GDM1 (cell line): ENCODE measurements at places on chromosomes 13 and 19.

GRCh38 chr19:17755977-17756670, 4.8 kb downstream of the FCHO1 start:
- DNase-seq, result peak; percentile 22

- DNase-seq, result no peak
These were observed 433 bp upstream of the ZNF616 start for GRCh38 chr19:52140032-52140710.

GRCh38 chr13:42078128-42078808, 29.8 kb downstream of the DGKH start:
- DNase-seq, result no peak

DNA sequence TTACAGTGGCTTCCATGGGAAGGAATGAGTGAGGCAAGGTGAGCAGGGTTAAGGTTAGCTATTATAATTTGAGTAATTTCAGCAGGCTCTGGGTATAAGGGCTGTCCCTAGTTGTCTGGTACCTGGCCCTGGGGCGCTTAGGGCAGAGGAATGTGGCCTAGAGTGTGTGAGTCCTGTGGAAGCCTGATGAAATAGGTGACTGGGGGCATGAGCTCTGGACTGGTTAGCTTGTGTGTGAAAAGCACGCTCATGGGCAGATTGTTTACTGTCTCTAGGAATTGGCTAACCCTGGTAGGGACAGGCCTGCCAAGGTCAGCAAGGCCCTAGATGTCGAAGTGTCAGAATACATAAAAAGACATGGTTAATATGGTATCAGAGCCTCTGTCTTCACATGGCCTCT, 42.5 kb downstream of the SPRYD7 start:
- no peak for DNase-seq

- DNase-seq, result peak; percentile 92
These were observed 23.5 kb upstream of the LAIR1 start for GRCh38 chr19:54387991-54388801.

- no peak for DNase-seq
These were observed 3.1 kb downstream of the TEX29 start for GRCh38 chr13:111323549-111323948.

DNA sequence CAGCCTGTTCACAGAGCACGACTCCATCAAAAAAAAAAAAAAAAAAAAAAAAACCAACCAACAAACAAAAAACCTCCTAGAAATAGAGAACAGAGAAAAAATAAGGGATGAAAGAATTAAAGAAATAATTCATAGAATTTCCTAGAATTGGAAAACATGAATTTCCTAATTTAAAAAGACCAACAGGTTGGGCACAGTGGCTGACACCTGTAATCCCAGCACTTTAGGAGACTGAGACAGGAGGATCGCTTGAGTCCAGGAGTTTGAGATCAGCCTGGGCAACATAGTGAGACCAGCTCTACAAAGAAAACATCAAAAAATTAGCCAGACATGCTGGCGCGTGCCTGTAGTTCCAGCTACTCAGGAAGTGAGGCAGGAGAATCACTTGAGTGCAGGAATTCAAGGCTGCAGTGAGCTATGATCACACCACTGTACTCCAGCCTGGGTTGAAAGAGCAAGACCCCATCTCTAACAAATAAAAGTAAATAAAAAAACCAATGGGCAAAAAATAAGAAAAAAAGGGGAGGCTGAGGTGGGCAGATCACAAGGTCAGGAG, 6.5 kb downstream of the SPART start:
- no peak for DNase-seq

DNA sequence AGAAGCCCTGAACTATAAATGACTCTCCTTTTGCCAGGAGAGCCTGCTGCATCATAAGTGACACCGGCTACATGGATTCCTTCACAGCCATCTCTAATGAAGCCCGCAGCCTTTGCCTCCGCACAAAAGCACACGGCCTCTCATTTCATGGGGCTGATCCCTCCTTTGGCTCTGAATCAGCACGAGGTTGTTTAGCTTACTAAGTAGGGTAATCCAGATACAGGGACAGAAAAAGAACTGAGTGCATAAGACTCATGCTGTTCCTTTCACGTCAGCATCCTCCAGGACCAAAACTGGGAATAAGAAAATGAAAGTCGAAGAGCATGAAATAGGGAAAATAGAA, 136.3 kb downstream of the DCT start:
- no peak for DNase-seq

DNA sequence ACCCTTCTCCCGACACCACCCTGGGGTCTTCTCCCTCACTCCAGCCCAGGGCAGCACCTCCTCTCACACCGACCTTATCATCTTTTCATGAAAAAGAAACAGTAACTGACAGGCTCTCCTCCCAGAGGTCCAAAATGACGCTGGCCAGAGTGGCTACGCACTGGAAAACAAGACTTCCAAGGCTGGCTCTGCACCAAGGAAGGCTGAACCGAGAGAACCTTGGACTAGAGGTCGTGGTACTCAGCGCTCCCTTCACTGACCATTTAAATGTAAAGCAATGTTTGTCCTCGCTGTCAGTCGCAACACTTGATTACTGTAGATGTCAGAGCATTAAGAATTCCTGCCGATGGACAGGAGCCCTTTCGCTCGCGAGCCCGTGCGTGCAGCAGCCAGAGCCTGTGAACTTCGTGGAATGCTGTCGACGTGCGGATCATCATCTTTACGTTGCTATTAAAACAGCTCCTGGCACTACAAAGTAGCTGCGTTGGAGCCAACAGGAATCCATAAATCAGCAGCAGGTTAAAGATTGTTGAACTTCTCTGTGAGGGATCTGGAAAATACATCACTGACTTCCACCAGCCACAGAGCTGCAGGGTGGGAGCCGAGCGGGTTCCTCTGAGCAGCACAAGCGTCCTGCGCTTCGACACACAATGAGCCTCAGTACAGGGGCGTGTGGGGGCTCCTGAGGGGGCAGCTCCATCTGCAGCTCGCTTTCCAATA, 125.5 kb upstream of the MCF2L start:
- no peak for DNase-seq

DNA sequence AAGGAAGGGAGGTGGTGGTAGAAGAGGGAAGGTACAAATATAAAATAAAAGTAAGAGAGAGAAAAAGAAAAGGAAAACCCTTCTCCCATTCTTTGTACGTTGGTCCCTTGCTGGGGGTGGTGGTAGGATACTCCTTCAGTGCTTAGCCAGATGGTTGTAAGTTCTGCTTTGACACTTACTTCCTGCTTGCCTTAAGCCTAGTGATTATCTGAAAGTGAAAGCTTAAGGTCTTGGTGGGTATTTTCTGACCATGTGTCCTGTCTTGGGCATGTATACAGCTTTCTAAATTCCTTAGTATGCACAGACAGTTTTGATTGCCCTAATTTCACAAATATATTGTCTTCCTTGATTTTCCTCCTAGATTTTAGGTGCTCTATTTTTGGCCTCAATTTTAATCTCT, 314.8 kb downstream of the PCDH17 start:
- no peak for DNase-seq

DNA sequence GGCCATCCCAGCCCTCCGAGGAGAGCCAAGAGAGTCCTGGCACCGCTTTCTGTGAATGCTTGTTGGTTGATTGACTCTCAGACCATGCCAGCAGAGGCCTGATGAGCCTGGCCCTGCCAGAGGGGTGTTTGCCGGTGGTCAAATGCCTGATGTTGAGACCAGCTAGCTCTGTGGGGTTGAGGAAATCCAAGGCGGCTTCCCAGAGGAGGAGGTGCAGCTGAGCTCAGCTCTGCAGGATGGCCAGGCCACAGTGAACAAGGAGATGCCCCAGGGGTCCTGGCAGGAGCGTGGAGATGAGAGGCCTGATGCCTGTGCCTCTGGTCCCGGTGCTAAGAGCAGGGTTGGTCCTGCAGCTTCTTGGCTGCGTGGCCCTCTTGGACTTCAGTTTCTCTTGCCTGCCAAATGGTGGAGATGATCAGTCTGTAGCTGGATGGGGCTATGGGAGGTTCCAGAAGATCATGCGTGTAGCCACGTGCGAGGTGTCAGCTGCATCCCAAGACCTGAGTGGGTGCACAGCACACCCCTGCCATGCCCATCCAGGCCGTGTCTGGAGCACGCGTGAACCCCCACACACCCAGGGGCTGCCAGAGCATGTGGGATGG, 16.8 kb downstream of the NFIC start:
- DNase-seq, result no peak

GRCh38 chr13:50187352-50188029, 172.2 kb downstream of the KCNRG start:
- no peak for DNase-seq

- no peak for DNase-seq
These were observed 63.8 kb upstream of the LDLR start for GRCh38 chr19:11025445-11025844.

DNA sequence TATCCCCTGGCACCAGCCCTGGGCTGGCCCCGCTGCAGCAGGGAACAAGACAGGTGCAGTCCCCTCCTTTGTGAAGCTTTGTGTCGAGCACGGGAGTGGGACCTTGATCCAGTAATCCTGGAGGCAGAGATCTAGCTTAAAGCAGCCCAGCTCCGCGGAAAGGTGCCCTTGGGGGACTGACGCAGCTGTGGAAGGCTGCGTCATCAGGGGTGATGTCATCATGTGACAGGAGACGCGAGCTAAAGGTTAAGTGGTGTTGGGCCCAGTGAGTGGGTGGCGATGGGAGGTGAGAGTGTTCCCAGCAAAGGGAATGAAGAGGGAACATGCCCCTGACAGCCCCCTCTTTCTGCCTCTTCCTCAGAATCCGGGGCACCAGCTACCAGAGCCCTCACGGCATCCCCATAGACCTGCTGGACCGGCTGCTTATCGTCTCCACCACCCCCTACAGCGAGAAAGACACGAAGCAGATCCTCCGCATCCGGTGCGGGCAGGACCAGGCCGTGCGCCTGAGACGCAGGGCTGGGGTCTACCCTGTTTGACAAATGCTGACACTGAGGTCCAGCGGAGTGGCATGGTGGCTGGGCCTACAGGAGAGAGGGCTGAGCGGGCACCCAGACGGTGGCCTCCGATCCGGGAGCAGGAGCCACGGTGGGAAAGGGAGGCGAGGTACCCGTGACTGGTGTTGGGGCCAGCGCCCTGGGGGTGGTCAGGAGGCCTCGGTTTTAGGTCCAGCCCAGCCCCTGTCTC, 2.6 kb downstream of the LHB start:
- DNase-seq, result no peak

GRCh38 chr19:8208922-8209461, at the start of gene CERS4:
Gene CERS4 (plus strand): TSS chr19:8209370. CDS start chr19:8251077, 41,707 bp downstream.
- DNase-seq, result peak; percentile 44

DNA sequence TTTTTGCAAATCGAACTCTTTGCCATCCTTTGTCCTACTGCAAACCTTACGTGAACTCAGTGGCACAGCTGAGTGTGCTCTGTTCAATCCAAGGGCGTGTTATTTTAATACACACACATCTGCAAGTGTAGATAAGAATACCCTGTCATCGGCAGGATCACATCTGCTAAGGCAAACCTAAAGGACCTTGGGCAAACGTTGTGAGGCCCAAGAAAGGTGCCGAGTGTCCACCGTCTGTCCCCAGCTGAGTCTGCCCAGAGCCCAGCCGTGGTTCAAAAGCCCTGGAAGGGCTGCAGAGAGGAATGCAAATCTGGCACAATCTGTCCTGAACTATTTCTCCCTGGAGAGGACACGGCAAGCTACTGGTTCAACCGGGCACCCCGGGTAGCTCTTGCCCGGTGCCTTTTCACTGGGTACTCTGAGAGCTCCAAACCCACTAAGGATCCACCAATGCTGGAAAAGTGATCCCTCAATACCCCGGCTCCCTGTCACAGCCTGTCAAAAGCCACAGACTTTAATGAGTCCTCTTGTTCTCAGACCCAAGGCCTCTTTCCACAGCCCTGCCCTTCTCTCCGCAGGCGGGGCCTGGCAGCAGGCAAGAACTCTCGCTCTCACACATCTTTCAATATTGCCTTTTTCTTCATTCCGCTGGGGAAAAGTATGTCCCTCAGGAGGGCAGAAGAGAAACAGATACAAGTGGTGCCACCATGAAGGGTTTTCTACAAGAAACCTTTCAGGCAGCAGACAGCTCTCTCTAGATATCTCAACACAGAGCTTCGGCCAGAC, 17.0 kb downstream of the SLC7A1 start:
- DNase-seq, result no peak

GRCh38 chr19:31419871-31420445, 70.7 kb upstream of the TSHZ3 start:
- no peak for DNase-seq

DNA sequence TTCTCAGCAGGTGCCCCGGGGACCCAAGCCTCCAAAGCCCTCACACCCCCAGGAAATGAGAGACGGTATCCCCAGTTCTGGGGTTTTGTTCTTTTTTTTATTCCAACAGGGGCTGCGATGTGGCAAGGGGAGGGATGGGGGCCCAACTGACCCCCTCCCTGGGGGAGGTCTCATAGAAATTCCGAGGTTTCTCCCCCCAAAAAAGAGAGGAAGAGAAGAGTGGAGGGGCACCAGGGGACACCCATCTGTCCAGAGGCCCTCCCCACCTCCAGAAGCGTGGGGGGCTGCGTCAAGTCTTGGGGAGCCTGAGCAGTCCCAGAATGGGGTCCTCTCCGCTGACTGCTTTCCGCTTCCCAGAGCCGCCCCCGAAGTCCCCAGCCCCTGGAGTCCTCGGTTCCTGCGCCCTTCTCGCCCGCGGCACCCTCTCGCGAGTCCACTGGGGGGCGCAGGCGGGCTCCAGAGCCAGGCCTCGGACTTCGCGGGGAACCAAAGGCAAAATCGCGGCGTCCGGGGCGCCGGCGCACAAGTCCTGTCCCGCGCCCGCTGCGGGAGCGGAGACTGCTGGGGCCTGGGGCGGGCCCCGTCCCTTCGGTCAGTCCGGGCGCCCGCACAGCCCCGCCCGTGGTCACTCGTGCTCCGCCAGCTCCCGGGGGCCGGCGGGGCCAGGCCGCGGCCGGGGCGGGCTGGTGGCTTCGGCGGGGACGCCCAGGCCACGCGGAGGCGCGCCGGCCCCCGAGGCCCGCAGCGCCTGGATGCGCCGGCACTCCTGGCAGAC, 4.4 kb upstream of the ATP1A3 start:
- DNase-seq, result no peak

- DNase-seq, result peak; percentile 29
These were observed 36.2 kb upstream of the GARRE1 start for GRCh38 chr19:34217952-34218817.

GRCh38 chr13:96646515-96647211, 347.6 kb downstream of the OXGR1 start:
- DNase-seq, result no peak

DNA sequence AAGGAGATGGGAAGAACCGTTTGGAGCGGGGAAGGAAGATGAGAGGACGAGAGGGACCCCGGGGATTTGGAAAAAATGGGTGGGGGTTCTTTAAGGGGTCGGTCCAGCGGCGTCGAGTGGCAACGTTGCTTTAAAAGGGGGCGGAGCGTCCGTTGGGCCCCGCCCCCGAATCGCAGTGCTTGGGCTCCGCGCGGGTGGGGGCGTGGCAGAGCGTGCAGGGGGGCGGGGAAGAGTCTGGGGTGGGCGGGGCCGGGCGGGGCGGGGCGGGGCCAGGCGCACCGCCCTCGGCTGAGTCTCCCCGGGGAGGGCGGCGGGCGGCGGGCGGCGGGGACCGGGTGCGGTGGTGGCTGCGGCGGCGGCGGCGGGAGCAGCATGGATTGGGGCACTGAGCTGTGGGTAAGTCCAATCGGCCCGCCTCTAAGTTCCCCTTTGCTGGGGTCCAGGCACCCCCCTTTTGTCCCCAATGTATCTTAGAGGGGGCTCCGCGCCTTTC, at the start of gene TRIP10:
TRIP10 (plus strand) TSS at position 291 of the 493 bp plus-strand sequence; CDS start at position 373, 82 bp downstream.
- DNase-seq, result peak; percentile 59

GRCh38 chr13:70732611-70733010, 624.4 kb upstream of the KLHL1 start:
- no peak for DNase-seq

- DNase-seq, result peak; percentile 52
These were observed 5.9 kb downstream of the MTMR6 start for GRCh38 chr13:25281193-25281934.
